ENCODE measurements at places on chromosomes 1 and 21.

DNA sequence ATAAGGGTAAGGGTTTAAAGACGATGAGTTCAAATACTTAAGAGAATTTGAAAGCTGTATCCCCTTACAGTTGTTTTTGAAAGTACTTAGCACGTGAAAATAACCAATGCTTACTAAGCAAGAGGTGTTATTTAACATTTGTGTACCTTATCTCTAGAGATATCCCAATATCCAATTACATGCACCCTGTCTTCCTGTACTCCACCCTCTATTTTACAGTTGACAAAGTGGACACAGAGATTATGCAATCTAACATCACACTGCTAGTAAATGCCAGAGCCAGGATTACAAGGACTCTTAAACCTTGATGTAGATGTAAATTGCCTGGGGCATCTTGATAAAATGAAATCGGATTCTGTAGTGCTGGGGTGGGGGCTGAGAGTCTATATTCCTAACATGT is 72.0 kb downstream of the GDAP2 start:
- no peaks in the 10 kb centered on the region for H3K27me3 ChIP-seq
- H3K4me1 ChIP-seq: no peaks in the 10 kb centered on the region
- H3K27ac ChIP-seq: no peak overlapping the region
- no peak overlapping the region for H3K4me3 ChIP-seq
- H3K36me3 ChIP-seq: no peaks in the 10 kb centered on the region

DNA sequence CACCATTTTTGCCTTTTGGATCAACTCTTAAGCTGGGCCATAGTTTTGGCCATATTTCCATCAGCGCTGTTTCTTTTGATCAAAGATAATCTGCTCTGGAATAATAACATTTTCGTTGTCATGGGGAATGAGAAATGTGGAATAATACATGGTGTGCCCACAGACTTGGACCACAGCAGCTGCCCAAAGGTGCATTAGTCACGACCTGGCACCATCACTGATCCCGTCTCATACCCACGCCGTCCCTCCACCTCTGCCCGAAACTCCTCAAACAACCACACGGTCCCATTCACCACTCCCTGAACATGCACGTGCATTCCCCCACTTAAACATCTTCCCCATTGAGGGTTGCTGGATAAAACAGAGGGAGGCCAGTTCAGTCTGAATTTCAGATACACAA is 76.9 kb downstream of the SLC66A1 start:
- no peak overlapping the region for H3K4me3 ChIP-seq
- peak overlapping the region; percentile 93 for H3K27ac ChIP-seq
- no peaks in the 10 kb centered on the region for H3K36me3 ChIP-seq
- H3K27me3 ChIP-seq: no peaks in the 10 kb centered on the region

DNA sequence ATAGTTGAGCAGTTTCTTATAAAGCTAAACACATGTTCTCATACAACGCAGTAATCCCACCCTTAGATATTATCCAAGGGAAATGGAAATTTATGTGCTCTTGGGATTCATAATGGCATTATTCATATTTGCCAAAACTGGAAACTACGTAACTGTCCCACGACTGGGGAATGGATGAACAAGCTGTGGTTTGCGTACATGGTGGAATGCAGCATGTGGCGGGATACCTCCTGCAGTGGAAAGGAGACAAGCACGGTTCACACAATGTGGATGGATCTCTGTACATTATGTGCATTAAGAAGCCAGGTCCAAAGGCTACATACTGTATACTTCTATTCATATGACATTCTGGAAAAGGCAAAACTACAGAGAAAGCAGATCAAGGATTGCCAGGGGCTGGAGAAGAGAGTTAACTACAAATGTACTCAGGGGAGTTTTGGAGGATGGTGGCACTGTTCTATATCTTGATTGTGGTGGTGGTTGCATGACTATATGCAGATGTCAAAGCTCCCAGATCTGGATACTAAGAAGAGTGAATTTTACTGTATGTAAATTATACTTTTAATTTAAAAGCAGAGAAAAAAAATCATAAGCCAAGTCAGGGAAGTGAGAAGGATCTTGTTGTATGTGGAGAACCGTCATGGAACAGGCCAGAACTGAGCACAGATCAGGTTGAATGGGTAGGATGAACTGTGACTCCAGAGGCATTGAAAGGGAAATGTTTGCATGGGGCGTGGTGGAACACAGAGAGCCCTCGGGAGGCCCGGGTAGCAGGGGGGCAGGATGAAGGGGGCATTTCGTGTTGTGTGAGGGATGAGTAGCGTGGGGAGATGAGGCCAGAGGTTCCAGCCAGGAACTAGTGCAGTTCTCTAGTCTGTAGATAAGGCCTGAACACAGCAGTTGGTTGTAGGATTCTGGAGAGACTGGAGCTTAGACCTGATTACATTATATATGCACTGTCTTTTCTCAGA is 90.7 kb downstream of the GALNT2 start:
- no peaks in the 10 kb centered on the region for H3K36me3 ChIP-seq
- H3K27ac ChIP-seq: no peak overlapping the region
- peaks cover 20% of the 10 kb centered on the region for H3K4me1 ChIP-seq
- H3K4me3 ChIP-seq: no peak overlapping the region
- no peak for DNase-seq
- H3K27me3 ChIP-seq: no peaks in the 10 kb centered on the region

DNA sequence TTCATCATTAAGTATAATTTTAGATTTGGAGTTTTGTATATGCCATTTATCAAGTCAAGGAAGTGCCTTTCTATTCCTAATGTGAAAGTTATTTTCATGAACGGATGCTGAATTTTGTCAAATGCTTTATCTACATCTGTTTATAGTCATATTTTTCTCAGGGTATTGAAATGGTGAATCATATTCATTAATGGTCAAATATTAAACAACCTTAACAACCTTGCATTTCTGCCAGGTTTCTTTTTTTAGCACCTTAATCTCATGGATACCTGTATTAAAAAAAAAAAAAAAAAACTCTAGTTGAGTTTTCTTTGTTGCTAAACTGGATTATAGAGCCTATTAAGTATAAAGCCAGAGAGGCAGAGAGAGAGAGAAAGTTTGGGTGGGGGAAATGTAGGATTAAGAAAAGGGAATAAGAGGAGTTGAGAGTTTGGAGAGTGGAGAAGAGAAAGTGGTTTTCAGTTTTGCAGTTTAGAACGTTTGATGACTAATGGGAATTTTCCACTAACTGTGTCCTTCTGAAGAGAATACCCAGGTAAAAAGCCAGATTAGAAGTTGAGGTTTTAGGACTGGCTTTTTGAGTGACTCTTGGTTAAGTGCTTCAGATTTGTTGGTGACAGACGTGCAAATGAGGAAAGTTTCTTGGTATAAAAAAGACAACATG is 305.0 kb downstream of the HLX start:
- H3K36me3 ChIP-seq: no peaks in the 10 kb centered on the region
- no peaks in the 10 kb centered on the region for H3K27me3 ChIP-seq
- H3K27ac ChIP-seq: no peak overlapping the region
- no peak for DNase-seq
- no peaks in the 10 kb centered on the region for H3K4me1 ChIP-seq

- no peak overlapping the region for H3K4me3 ChIP-seq
- no peak for DNase-seq
- no peaks in the 10 kb centered on the region for H3K36me3 ChIP-seq
- no peaks in the 10 kb centered on the region for H3K27me3 ChIP-seq
- H3K4me1 ChIP-seq: no peaks in the 10 kb centered on the region
These were observed 66.4 kb downstream of the LMX1A start for GRCh38 chr1:165290148-165290547.

GRCh38 chr1:209443361-209443931 is 140.1 kb upstream of the CAMK1G start:
- H3K4me3 ChIP-seq: no peak overlapping the region
- no peaks in the 10 kb centered on the region for H3K36me3 ChIP-seq
- no peak for DNase-seq
- no peak overlapping the region for H3K27ac ChIP-seq
- no peaks in the 10 kb centered on the region for H3K4me1 ChIP-seq
- H3K27me3 ChIP-seq: no peaks in the 10 kb centered on the region

- DNase-seq: no peak
- H3K27ac ChIP-seq: no peak overlapping the region
- no peaks in the 10 kb centered on the region for H3K36me3 ChIP-seq
- no peaks in the 10 kb centered on the region for H3K4me1 ChIP-seq
These were observed 30.3 kb downstream of the TCP10L start for GRCh38 chr21:32554832-32555638.

- no peaks in the 10 kb centered on the region for H3K36me3 ChIP-seq
- no peak overlapping the region for H3K4me3 ChIP-seq
- DNase-seq: no peak
- peaks cover 24% of the 10 kb centered on the region for H3K4me1 ChIP-seq
- H3K27ac ChIP-seq: no peak overlapping the region
- no peaks in the 10 kb centered on the region for H3K27me3 ChIP-seq
These were observed 7.5 kb upstream of the PTPN7 start for GRCh38 chr1:202167708-202168415.

DNA sequence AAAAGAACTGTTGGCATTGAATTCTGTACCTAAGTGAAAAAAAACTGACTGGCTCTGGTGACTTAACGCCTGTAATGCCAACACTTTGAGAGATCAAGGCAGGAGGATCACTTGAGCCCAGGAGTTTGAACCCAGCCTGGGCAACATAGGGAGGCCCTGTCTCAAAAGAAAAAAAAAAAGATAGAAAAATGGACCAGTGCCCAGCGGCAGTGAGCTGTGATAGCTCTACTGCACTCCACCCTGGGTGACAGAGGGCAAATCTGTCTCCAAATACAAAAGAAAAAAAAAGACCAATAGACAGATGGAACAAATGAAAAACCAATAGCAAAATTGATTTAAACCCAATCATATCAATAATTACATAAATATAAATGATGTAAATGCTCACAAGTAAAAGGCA is 674 bp upstream of the AKR7A3 start:
- no peak for DNase-seq
- H3K27ac ChIP-seq: no peak overlapping the region
- H3K27me3 ChIP-seq: no peaks in the 10 kb centered on the region

GRCh38 chr1:19128968-19129514 is 81.0 kb downstream of the UBR4 start:
- H3K27ac ChIP-seq: no peak overlapping the region
- DNase-seq: no peak
- H3K27me3 ChIP-seq: no peaks in the 10 kb centered on the region
- no peak overlapping the region for H3K4me3 ChIP-seq

- no peaks in the 10 kb centered on the region for H3K36me3 ChIP-seq
- H3K27me3 ChIP-seq: no peaks in the 10 kb centered on the region
- DNase-seq: no peak
- H3K4me3 ChIP-seq: no peak overlapping the region
These were observed 252.0 kb downstream of the RHOU start for GRCh38 chr1:228987286-228987685.

- no peak for DNase-seq
- H3K27me3 ChIP-seq: no peaks in the 10 kb centered on the region
- no peak overlapping the region for H3K27ac ChIP-seq
- H3K4me3 ChIP-seq: no peak overlapping the region
- peaks cover 41% of the 10 kb centered on the region for H3K36me3 ChIP-seq
These were observed 23.4 kb upstream of the EVA1B start for GRCh38 chr1:36346741-36347370.
